ENCODE measurements at places on chromosomes 1 and 21.

DNA sequence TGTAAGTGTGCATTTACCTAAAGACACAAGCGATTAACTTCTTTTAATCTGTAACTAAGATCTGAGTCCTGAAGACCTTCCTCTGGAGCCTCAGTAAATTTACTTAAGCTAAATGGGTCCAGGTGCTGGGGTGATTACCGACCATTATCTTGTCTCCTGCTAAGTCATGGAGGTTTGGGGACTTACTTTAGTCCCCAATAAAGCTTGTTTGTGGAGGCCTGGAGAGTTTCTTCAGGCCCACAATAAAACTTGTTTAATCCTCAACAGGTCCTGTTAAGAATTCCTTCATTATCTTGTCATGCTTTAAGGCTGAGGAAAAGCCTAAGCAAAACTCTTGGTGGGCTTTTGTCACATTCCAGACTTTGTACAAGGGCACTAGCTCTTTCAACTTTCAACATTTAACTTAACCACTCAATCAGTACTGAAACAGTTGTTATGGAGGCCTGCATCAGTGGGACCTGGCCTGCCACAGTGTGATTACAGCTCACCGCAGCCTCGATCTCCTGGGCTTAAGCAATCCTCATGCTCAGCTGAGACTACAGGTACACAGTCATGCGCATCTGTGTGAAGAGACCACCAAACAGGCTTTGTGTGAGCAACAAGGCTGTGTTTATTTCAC is 84.0 kb downstream of the FMO4 start:
- DNase-seq, result no peak

DNA sequence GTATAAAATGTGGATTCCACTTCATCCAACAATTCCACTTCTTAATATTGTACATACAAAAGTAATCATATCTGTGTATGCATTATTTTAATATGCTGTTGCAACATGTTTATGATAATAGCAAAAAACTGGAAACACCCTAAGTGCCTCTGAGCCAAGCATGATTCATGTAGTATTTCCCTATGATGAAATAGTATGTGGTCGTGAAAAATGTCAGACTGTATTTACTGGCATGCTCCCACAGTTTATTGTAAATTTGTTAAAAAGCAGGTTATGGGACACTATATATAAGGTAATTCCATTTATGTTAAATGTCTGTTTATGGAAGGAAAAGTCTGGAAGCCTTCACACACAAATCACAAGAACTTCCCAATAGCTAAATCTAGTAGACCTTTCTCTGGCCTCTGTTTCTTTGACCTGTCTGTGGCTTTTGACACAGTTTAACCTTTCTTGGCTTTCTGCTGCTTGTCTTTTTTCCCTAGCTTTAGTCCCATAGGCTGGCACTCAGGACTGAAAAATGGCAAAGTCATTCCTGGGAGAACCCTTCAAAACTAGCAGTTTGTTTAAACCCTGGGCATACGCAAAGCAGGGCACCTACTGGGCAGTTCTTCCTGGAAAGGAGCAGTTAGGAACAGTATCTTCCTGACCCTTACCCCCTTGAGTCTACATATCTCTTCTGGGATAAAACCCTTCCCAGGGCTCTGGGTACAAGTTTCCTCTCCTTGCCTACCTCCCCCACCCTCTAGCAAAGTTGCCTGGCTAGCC is 65.4 kb upstream of the ARTN start:
- no peak for DNase-seq

DNA sequence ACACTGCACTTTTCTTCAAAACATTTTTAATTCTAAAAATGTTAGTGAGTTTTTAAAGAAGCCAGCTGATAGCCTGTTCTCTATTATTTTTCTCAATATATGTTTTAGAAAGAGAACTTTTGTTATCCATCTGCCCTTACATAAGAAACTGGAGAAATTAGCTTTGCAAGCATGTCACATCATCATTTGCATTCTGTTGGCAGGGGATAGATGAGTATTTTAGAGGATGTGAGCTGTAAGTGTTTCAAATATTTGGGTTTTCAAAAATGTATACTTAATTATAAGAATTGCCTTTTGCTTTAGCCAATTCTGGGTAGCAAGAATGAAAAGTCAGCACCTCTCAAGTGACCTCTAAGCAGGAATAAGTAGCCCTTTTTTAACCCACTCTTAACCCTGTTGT is 7.4 kb downstream of the NFIA start:
- no peak for DNase-seq

- DNase-seq, result no peak
Observed at GRCh38 chr1:69791311-69791710, 223.6 kb downstream of the LRRC7 start.

- DNase-seq, result no peak
Observed at GRCh38 chr1:175320804-175321203, 128.2 kb upstream of the KIAA0040 start.

DNA sequence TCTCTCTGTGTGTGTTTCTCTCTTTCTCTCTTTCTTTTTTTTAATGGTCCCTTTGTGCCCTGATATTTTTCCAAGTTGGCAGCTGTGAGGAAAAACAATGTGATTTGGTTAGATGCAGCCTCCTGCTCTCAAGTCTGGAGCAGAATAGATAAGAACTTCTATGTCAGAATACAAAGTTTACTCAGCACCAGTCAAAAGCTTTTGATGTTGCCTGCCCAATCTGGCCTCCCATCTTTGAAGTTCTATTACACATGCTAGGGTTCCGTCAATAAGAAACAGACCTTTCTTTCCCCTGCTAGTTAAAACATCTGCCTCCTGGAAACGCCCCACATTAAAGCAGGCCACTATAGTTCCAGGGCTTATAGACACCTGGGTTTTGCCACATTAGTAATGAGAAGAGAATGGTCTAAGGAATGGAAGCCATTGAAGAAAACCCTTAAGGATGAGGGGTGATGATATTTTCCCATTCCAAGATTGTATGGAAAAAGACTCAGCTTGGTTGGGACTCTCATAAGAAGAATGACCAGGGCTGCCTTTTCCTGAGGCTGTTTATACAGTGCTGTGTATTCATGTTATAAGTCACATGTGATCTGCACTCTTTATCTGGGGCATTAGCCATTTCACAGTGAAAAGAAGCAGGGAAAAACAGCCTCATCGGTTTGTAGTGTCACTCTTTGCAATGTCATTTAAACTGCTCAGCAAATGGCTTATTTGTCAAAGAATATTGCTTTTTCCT is 414.7 kb upstream of the PROX1 start:
- DNase-seq, result no peak

DNA sequence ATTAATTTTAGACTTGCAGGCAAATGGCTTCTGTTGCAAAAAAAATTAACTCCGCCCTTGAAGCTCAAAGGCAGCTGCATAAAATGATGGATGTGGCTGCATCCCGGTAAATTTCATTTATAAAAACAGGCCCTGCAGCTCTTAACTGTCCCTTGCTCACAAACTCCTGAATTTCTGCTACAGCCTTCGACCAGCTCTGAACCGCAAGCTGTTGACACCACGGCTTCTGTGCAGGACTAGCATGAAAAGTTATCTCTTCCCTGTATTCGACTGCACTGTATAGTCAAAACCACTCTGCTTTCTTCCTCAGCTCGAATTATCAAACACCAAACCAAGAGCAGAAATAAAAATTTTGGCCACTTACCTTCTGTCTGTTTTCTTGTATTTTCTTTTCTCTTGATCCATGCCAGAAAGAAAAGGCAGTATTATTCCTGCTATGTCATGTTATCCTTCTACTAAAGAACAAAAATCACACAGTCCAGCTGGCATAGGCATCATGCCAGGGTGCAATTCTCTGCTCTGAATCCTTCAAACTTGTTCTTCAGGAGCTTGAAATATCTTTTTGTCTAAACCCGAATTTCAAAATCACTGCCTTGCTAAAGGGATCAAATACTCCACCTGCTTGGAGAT is 195.5 kb upstream of the NCAM2 start:
- DNase-seq, result no peak

- DNase-seq, result no peak
Observed at GRCh38 chr1:166952002-166952746, 23.2 kb downstream of the ILDR2 start.

- DNase-seq, result no peak
Observed at GRCh38 chr1:27372808-27373690, 1.6 kb downstream of the FCN3 start.
